H9 (cell line): ENCODE measurements at places on chromosomes 7 and 10.

GRCh38 chr10:121556455-121556854 is 41.8 kb downstream of the FGFR2 start:
- peaks cover 62% of the 10 kb centered on the region for H3K36me3 ChIP-seq
- no peak overlapping the region for H3K4me3 ChIP-seq

DNA sequence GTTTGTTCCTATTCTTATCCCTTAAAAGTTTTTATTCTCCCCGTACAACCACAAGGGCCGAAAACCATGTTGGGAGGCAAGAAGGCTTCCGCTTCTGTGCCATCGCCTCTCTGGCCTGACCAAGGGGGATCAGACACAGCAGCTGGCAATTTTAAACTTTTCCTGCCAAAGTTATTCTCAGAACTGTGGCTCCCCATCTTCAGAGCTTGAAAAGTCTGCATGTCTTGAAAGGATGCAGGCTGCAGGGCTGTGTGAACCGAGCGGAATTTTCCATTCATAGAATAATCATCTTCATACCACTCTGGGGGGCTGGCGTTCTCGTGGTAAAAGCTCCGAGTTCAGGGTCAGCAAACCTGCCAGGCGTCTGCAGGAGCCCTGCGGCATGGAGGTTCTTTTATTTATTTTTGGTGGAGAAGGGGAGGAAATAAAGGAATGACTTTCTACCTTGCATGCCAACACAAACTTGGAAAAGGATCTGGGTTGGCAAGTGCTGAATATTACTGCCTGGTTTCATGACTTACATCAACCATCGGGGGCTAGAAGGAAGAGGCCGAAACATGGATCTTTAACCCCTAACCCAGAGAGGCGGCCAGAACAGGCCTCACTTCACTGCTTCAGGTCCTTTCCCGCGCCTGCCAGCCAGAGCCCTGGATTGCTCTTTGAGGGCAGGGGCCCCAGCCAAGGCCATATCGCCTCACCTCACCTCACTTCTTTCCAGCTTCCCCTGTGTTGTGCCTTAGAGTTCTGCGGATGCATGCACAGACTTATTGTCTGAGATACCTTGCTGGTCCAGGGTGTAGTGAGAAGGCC is 3.0 kb upstream of the NANOS1 start:
- H3K4me3 ChIP-seq: peak overlapping the region; percentile 9; the same call in 1 of the 3 replicates
- no peak for DNase-seq
- H3K27ac ChIP-seq: no peak overlapping the region
- H3K27me3 ChIP-seq: no peaks in the 10 kb centered on the region

- DNase-seq: peak; percentile 44
- no peaks in the 10 kb centered on the region for H3K4me1 ChIP-seq
- no peak overlapping the region for H3K4me3 ChIP-seq
- no peaks in the 10 kb centered on the region for H3K36me3 ChIP-seq
- no peak overlapping the region for H3K27ac ChIP-seq
These were observed 27.4 kb upstream of the PSAP start for GRCh38 chr10:71878327-71879034.

- no peak overlapping the region for H3K27ac ChIP-seq
- no peak overlapping the region for H3K4me3 ChIP-seq
- no peaks in the 10 kb centered on the region for H3K27me3 ChIP-seq
- no peaks in the 10 kb centered on the region for H3K36me3 ChIP-seq
- no peak for DNase-seq
- H3K4me1 ChIP-seq: no peaks in the 10 kb centered on the region
These were observed 1360.6 kb upstream of the LRRTM3 start for GRCh38 chr10:65565246-65565645.

- no peaks in the 10 kb centered on the region for H3K36me3 ChIP-seq
- peak; percentile 85 for DNase-seq
- no peaks in the 10 kb centered on the region for H3K27me3 ChIP-seq
- H3K4me1 ChIP-seq: no peaks in the 10 kb centered on the region
These were observed 170.7 kb downstream of the HDAC9 start for GRCh38 chr7:18666107-18666728.

- H3K36me3 ChIP-seq: no peaks in the 10 kb centered on the region
- H3K4me1 ChIP-seq: no peaks in the 10 kb centered on the region
- no peak overlapping the region for H3K4me3 ChIP-seq
These were observed 22.0 kb upstream of the SLF2 start for GRCh38 chr10:100890673-100891317.

DNA sequence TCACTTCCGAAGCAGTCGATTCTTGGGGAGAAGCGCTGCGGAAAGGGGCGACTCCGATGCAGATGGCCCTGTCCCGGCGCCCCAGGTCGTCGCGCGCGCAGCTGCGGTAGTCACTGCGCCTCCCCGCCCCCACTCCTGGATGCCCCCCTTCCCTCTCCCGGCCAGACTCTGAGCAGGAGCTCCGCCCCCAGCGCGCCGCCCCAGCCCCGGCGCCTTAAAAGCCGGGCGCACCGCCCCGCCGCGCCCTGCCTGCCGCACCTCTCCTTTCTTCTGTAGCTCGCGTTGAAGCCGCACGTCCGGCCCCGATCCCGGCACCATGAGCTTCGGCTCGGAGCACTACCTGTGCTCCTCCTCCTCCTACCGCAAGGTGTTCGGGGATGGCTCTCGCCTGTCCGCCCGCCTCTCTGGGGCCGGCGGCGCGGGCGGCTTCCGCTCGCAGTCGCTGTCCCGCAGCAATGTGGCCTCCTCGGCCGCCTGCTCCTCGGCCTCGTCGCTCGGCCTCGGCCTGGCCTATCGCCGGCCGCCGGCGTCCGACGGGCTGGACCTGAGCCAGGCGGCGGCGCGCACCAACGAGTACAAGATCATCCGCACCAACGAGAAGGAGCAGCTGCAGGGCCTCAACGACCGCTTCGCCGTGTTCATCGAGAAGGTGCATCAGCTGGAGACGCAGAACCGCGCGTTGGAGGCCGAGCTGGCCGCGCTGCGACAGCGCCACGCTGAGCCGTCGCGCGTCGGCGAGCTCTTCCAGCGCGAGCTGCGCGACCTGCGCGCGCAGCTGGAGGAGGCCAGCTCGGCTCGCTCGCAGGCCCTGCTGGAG is at the start of gene INA:
TSS of gene INA (plus strand) at position 243 of the 817 bp plus-strand sequence. CDS start at position 317, 74 bp downstream.
- H3K36me3 ChIP-seq: no peaks in the 10 kb centered on the region
- H3K27ac ChIP-seq: no peak within 1 kb of the TSS
- H3K27me3 ChIP-seq: peaks cover 24% of the 10 kb centered on the region
- peak; percentile 86 for DNase-seq
- no peaks in the 10 kb centered on the region; the same call in 1 of the 2 replicates for H3K4me1 ChIP-seq

- no peak for DNase-seq
- no peak overlapping the region for H3K4me3 ChIP-seq
- no peaks in the 10 kb centered on the region for H3K4me1 ChIP-seq
- H3K27me3 ChIP-seq: no peaks in the 10 kb centered on the region
- no peak overlapping the region for H3K27ac ChIP-seq
These were observed 14.8 kb downstream of the WDR86 start for GRCh38 chr7:151395036-151395367.

DNA sequence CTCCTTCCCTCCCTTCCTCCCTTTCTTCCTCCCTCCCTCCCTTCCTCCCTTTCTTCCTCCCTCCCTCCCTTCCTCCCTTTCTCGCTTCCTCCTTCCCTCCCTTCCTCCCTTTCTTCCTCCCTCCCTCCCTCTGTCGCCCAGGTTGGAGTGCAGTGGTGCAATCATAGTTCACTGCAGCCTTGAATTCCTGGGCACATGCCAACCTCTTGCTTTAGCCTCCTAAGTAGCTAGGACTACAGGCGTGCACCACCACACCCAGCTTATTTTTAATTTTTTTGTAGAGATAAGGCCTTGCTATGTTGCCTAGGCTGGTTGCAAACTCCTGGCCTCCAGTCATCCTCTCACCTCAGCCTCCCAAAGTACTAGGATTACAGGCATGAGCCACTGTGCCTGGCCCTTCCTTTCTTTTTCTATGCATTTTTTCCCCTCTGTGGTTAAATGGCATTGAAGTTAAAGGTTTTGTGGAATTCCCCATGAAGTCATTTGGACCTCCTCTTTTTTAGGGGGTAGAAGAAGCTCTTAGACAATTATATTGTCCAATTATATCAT is 9.6 kb downstream of the KLHDC10 start:
- H3K4me3 ChIP-seq: no peak overlapping the region
- DNase-seq: no peak
- H3K27me3 ChIP-seq: no peaks in the 10 kb centered on the region
- peaks cover 2% of the 10 kb centered on the region for H3K36me3 ChIP-seq

GRCh38 chr7:21336743-21337142 is 91.1 kb upstream of the SP4 start:
- H3K4me3 ChIP-seq: no peak overlapping the region
- H3K4me1 ChIP-seq: no peaks in the 10 kb centered on the region
- no peaks in the 10 kb centered on the region for H3K27me3 ChIP-seq
- H3K27ac ChIP-seq: no peak overlapping the region

- peaks cover 3% of the 10 kb centered on the region for H3K4me1 ChIP-seq
- H3K27ac ChIP-seq: no peak overlapping the region
- no peaks in the 10 kb centered on the region for H3K27me3 ChIP-seq
These were observed 2.1 kb upstream of the NDUFB8 start for GRCh38 chr10:100531761-100532160.
